ENCODE measurements at places on chromosomes 3 and 15.

DNA sequence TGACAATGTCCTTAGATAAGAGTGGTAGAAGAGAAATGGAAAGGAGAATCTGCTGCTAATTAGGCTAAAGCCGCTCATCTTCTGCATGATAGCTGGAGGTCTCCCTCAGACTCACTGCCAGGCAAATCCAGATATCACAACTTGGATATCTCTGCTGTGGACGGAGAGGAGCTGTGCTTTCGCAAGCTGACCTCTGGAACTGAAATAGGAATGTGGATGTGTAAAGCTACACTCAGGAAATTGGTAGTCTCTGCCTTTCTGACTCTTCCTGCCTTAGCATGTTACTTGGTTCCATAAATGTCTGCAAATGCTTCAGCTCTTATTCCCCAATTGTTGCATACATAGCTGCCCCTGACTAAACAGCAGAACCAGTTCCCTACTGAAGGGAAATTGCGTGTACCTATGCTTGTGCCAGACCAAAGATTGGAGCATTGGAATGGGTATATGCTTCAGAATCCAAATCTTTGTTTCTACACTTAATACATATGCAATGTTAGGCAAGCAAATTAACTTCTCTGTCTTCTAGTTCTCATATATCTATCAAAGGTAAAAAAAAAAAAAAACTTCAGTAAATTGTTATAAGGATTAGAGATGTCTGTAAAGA, 74.7 kb upstream of the ROBO2 start:
- DNase-seq, result no peak

DNA sequence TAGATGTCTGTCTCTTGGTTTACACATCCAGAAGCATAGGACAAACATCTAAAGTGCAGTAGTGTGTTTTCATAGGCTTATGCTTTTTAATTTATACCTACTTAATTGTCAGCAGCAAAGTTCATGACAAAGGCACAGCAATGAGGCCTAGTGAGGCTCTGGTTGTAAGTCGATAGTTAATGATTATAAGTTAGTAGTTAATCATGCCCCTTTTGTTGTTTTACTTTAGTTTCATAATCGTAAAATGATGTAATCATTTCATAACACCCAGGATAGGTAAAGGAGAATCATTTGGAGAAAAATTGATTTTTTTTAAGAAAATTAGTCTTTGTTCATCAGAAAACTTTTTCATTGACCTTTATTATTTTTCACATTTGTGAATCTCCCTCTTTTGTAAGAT, 351.9 kb downstream of the LSAMP start:
- DNase-seq, result no peak

DNA sequence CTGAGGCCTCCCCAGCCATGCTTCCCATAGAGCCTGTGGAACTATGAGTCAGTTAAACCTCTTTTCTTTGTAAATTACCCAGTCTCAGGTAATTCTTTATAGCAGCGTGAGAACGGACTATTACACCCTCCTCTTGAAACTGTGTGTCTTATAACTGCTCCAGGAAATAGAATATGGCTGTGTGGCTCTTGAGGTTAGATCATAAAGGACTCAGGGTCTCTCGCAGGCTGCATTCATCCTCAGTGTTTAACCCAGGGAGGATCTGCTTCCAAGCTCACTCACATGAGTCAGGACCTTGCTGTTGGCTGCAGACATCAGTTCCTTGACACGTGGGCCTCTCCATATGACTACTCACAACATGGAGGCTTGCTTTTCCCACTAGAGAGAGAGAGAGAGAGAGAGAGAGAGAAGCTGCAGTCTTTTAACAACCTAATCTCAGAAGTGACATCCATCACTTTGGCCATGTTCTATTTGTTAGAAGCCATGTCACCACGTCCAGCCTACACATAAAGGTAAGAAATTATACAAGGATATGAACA, 114.3 kb upstream of the UBE2E1 start:
- no peak for DNase-seq

DNA sequence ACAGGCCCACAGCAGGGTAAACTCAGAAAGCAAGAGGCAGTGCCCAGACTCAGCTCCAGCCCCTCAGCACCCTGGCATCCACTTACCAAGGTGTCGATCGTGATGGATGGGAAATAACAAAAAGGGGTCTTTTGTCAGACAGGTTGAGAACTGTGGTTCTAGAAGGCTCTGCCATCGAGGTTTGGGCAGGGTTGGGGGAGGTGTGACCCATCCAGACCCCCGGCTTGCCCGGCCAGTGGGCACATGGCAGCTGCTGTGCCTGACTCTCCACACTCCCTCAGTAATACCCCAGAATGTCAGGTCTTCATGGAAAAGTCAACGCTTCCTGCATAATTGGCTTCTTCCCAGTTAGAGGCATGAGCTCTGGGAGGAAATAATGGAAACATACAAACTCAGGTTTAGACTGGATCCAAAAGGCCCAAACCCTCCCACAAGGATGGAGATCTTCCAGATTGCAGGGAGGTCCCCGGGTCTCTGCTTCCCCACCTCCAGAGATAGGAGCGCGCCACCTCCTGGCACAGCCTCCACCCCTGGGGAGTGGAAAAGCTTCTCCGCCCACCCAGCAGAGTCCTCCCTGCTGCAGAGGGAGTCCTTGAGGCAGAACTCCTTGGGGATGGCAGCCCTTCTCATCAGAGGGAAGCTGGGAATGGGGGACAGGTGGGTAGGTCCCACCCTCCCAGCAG, 149.8 kb upstream of the IQSEC1 start:
- DNase-seq, result no peak

DNA sequence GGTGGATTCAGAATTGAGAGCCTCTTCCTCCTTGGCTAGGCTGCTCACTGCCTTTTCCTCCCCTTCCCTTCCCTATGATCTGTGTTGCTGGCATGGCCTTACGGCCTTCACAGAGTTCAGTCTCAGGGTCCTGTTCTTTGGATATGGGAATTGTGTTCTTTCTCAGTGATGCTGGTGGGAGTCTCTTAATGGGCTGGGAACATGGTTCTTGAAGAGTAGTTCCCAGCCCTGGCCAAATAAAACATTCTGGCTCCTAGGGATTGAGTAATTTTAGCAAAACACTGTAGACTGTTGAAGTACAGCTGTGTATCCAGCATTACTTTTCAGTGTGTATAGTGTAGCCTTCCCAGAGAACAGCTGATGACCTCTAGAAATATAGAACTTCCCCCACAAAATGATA, 22.6 kb upstream of the FILIP1L start:
- no peak for DNase-seq

- DNase-seq, result no peak
Observed at GRCh38 chr15:28096411-28096669, 2.8 kb downstream of the OCA2 start.

- no peak for DNase-seq
Observed at GRCh38 chr15:41599061-41599460, 40.0 kb downstream of the TYRO3 start.

- DNase-seq, result no peak
Observed at GRCh38 chr3:97954228-97954827, 17.9 kb downstream of the RIOX2 start.

GRCh38 chr3:135292162-135292561, 497.1 kb downstream of the EPHB1 start:
- no peak for DNase-seq

- DNase-seq, result no peak
Observed at GRCh38 chr3:77125966-77126365, 86.1 kb downstream of the ROBO2 start.

GRCh38 chr15:45801543-45801942, 166.7 kb downstream of the SQOR start:
- no peak for DNase-seq

GRCh38 chr3:18807593-18807992, 340.7 kb upstream of the KCNH8 start:
- no peak for DNase-seq

DNA sequence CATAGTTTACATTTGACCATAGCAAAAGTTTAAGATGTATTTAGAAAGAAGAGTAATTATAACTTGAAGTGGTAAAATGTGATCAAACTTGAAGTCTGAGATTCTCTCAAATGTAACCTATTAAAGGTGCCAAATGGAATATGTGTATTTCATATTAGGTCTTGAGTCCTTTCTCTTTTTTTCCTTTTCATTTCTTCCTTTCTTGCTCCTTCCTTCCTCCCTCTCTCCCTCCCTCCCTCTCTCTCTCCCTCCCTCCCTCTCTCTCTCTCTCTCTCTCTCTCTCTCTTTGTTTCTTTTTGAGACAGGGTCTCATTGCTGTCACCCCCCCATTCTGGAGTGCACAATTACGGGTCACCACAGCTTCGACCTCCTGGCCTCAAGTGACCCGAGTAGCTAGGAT, 47.7 kb downstream of the MAP2K5 start:
- no peak for DNase-seq

DNA sequence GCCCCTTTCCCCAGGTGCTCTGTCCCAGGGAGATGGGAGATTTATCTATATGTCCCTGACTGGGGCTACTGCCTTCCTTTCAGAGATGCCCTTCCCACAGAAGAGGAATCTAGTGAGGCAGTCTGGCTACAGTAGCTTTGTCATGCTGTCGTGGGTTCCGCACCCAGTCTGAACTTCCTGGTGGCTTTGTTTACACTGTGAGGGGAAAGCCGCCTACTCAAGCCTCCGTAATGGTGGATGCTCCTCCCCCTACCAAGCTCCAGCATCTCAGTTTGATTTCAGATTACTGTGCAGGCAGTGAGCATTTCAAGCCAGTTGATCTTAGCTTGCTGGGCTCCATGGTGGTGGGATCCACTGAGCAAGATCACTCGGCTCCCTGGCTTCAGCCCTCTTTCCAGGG, 35.4 kb upstream of the SLC7A14 start:
- DNase-seq, result no peak

DNA sequence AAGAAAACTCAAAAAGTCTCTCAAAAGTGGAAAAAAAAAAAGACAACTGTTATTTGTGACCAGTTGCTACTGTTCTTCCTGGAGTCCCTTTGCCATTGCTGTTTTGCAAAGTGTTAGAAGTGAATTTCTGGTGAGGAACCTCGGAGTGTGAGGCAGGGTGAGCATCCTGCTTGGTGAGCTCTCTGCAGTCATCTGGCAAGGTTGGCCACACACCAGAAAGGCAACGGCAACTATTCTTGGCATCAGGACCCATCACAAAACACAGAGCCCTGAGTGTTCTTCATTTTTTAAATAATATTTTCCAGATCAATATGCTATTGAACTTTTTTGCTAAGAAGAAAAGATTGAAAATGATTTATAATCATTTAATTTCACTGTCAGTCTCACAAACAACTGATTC, 60.7 kb downstream of the CGNL1 start:
- no peak for DNase-seq

DNA sequence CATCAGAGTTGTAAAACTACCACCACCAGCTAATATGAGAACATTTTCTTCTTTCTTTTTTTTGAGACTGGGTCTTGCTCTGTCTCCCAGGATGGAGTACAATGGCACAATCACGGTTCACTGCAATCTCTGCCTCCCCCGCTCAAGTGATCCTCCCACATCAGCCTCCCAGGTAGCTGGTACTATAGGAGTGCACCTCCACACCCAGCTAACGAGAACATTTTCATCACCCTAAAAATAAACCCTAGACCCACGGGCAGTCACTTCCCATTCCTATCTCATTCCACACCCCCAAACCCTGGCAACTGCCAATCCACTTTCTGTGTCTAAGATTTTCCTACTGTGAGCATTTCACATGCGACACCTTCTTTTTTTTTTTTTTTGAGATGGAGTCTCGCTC, 130.9 kb downstream of the ATP10A start:
- DNase-seq, result no peak

DNA sequence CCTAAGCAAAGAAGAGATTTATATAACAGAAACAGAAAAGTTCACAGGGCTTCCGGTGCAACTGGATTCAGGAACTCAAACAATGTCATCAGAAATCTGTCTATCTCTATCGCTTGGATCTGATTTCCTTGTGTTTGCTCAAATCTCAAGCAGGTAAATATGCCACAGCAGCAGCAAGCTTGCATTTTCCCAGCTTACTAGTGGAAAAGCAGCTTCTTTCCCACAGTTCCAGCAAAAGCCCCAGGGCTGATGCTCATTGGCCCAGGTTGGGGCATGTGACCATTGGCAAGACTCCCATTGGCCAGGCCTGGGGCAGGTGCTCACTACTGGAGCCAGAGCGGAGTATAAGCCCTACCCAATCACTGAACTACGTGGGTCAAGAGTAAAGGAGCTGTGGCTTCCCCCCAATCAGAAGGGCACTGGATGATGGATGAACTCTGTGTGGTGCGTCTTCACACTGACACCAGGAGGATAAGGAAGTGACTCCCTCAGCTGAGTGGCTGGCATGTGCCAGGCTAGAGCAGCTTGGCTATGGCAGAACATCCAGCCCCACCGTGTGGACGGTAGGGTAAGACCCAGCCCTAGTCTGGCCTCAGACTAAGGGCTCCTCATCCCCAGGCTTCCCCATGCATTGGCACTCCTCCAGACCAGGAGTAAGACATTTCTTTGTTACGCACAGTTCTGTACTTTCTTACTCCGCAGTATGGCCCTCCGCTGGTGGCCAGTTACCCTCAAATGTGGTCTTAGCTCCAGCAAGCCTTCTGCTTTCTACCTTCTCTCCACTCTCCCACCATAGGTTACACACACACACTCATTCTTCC, 13.1 kb upstream of the VIPR1 start:
- peak; percentile 33 for DNase-seq

DNA sequence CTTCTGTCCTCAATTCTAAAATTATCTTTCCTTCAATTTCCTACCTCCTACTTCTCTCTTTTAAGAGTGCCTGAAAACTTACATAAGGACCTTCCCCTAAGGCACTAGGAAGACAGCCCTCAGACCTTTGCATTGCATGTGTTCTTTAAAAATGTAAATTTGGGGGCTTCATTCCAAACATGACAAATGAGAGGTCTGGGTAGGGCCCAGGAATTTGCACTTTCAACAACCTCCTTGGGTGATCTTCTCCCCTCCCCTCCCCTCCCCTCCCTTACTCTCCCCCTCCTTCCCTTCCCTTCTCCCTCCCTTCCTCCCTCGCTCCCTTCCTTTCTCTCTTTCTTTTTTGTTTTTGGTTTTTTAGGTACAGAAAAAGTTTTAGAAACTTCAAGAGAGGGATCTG, 18.7 kb downstream of the USF3 start:
- no peak for DNase-seq

DNA sequence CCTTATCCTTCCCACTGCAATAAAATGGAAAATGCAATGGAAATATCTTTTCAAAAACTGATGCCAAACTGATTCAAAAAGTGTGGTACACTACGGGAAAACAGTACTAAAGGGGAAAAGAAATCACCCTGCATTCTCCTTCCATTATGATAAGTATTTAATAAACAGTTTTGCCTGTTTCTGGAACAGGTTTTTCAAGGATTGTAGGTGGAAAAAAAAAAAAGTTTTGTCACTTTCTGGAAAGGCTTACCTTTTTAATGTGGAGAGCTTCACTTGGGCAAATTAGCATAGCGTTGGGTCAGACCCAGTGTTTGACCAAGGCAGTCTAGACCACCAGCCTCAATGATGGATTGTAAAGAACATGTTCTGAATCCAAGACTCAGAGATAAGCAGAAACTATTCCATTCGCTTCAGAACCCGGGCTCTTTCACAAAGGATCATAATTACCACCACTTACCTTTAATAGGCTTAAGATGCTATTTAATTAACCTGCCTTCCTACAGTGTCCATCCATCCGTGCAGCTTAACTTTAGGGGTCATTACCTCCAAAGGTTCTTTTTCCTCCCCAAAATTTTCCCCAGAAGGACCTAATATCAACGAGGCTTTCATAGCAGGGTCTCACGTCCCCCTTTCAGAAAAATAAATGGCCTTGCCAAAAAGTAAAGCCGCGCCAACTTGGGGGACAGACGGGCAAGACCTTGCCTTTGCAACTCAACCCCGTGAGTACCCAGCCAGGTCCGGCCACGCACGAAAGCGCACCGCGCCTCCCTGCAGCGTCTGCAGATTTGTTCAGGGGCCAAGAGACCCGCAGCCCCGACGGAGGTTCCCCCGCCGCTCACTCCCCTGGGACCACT, 1.0 kb downstream of the DCBLD2 start:
- DNase-seq, result no peak
